ENCODE measurements at places on chromosomes 16 and 17.

DNA sequence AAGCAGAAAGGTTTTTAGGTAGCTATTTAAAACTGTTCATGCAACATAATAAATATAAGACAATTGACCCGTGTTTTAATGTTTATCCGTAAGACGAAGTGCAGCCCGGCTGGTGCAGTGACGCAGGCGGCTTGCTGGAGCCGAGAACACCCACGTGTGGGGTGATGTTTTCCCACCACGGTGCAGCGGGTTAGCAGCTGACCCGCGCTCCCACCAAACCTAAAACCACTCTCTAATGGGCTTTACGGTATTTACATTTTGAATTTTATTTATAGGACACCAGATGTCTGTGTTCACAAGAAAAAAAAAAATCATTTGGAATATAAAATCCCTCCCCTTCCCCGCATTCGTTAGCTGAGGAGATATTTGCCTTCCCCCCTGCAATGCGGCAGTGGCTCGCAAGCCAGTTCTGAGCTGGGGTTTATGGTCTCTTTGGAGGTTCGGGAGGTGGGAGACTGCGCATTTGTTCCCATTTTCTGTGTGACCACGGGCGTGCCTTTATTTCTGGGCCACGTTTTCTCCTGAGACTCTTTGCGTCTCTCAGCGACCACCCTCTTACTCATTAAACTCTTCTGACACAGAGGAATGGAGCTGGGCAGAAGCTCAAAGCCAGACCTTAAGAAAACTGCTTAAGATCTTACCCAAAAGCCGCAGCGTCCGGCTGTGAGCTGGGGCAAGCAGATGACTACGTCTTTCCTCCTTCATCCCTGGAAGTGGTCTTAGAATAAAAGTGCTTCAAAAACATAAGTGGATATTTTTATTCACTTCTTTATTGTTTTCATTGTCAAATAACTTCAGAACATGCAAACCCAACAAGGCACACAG is 301.1 kb downstream of the IRF8 start:
- DNase-seq: no peak

DNA sequence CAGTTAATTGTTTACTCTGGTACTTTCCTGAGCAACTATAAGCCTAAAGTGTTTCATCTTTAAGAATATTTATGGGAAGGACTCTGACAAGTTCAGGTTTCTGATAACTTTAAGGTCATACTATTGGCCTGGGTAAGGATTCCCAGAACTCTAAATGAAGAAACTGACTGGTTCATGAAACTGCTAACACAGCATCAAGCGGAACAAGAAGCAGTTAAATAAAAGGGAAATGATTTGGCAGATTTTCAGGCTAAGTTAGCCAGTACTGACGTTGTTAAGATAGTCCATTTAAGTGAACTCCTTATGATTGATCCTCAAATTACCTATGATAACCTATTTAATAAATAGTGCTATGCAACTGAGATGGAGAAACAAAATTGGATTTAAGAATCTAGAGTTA is 101.6 kb upstream of the CES5A start:
- DNase-seq: no peak

DNA sequence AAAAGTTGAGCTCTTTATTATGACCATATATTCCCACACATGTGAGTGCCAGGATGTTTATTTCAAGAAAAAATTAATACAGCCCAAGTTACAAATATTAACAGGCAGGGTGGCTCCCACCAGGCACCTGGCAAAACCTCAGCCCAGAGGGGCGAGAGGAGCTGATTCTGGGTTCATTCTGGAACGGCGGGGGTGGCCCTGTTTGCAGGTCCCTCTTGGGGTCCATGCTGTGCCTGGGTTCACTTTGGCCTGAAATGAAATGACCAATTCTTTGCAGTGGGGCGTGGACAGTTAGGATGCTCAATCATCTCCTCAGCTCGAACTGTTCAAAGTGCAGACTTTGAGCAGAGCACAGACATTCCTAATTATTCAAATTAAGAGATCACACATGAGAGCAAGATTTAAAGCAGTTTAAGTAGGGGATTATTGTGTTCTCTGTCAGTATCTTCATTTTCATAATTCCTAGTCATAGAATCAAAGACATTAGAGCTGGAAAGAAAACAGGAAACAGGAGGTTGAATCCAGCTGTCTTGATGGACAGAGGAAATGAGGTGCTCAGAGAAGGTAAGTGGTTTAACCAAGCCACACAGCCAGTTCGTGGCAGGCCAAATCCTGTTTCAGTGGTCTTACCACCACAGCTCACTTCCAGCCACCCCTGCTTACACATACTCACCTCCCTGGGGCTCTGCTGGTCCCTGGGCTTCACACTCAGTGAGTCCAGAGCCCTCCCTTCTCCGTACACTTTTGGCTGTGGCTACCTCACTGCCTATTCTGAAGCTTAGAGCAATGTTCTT is 363.9 kb upstream of the TNRC6C start:
- DNase-seq: no peak

DNA sequence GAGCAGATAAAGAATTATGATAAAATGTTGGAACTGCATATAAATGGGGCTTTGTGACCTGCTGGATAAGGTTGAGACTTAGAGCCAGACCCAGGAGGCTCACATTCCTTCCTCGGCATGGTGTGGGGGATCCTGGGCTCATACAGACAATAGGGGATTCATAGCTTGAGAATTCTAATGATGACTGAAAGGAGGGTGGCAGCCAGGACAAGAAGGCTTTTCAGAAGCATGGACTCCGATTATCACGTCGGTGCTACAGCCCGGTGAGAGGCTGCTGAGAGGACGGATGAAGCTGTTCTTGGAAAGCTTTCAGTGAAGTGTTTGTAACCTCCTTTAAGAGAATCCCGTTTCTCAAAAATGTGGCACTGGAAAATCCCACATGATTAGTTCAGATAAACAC is 167.2 kb downstream of the ANKFN1 start:
- no peak for DNase-seq

GRCh38 chr16:50627419-50627818 is 53.7 kb downstream of the SNX20 start:
- DNase-seq: no peak

- DNase-seq: no peak
These were observed 51.7 kb downstream of the NXN start for GRCh38 chr17:927611-928461.

DNA sequence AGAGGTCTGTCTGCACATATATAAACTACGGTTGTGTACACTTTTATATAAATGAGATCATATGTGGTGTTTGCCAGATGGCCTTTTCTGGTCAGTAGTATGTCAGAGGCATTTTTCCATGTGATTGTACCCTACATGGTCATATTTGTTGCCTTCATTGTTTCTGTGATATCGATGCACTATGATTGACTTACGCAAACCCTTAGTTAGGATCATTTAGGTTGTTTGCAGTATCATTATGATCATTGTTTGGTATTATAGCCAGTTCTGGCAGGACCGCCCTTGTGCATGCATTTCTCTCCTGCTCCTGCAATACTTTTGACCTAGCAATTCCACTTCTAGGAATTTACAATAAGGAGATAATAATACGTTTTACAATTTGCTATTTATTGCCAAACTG is 169.1 kb downstream of the MSI2 start:
- DNase-seq: no peak

DNA sequence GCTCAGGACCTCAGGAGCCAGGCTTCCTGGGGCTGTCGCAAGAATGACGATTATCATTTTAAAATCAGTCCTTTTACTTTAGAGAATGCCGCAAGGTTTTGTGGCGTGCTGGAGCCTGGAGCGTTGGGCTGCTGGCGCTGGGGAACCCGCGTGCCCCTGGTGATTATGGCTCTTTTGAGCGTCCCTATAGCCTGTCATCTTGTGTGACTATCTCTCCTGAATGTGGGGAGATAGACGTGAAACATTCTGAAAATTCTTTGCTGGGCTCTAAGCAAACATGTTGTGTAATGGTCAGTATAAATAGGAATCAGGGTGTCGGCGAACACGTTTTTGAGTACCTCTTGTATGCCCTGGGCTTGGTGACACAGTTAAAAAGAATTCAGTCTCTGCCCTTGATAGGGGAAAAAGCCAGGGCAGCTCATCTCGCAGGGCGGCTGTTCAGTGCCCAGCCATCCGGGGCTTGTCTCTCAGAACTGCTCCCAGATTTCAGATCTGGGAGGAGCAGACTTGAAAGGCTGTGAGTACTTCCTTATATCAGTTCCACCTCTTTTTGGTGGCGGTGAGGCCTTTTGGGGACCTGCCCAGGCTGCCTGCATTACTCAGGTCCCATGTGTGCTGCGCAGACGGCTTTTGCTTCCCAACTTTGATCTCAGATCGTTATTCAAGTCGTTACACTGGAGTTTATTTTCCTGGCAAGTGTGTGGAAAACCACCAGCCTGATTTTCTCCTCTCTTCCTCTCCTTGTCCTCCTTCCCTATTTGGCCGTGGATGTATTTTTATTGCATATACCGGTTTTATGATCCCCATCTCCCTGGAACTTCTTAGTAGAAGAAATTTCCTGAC is 973 bp downstream of the SLC7A6 start:
- DNase-seq: no peak

DNA sequence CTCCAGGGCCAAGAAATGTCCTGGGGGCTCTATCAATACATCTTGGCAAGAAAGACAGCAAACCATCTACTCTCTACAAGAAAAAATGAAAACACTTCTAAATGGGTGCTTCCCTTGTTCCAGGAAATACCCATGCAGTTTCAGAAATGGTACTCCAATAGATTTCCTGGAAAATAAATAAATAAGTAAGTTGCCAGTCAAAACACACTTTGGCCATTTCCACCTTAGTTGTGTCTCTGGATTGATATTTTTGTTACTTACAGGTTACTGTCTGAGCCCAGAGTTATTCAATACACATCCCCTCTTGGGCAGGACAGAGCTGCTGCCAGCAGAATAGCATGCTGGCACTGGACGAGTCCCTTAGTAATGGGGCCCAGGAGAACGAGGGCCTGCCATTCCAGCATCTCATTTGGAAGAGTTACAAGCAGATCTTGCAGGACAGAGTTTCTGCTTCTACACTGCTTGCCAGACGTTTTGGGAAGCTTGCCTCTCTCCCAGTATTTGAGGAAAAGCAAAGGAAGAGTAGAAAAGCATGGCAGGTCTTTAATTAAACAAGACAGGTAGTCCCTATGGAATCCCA is 100.5 kb downstream of the SMG6 start:
- DNase-seq: no peak

DNA sequence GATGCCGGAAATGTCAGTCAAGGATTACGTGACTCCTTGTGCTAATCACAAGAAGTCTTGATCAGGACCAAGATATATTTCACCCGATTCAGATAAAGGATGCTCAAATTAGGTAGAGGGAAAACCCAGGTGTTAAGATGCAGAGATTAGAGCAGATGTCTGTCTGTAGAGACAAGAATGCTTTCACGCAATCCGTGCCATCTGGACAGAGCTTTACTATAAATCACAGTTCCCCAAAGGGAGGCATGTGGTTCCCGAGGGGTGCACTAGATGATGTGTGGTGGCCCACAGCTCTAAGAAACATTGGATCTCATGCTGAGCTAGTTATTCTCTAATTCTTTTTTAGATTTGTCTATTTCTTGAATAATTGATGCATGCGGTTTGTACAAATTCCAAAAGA is 9.8 kb upstream of the MAP3K14 start:
- no peak for DNase-seq

DNA sequence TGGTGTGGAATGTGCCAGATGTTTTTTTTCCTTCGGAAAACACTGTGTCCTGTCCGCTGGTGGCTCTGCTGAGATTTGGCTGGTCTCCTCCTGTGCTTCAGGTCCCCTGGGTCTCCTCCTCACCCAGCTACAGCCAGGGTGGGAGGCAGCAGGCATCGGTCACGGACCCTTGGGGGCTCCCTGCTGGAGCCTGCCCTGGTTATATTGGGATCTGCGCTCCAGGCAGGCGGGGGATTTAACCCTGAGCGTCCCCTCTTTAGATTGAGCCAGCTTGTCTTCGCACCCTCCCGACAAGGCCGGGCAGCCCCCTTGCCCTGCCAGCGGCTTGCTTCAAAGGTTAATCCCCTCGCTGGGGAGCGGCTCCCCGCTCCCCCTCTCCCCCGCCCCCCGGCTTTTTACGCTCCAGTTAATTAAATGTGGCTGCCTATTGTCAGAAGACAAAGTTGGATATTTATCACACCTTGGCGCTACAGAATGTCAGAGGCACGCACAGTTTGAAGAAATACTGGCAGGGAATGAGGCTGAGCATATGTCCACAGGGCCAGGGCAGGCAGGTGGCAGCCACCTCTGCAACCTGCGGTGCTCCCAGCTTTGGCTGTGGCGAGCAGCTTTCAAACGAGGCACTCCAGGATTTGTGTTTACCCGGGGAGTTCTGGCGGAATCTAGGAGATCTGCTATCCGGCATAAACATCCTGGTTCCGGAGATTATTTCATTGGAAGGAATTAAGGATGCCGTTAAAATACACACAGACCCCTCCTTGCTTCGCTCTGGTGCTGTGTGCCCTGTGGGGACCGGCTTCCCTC is 38.2 kb upstream of the GSE1 start:
- no peak for DNase-seq

DNA sequence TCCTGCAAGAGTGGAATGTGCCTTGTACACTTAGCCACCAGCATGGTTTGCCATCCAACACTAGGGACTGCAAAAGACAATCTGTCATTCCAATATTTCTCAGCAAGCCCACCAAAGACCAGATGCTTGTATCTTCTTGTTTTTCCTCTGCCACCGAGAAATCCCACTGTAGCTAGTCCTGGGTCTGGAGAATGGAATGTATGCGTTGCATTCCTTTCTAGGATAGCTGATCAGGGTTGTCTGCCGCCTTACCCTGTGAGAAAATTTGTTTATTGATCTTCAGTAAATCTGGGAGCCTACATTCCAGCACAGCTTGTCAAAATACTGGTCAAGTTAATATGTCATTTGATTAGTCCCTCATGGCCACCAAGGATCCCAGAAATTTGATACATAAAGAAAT is 28.1 kb upstream of the ADAMTS18 start:
- DNase-seq: no peak

DNA sequence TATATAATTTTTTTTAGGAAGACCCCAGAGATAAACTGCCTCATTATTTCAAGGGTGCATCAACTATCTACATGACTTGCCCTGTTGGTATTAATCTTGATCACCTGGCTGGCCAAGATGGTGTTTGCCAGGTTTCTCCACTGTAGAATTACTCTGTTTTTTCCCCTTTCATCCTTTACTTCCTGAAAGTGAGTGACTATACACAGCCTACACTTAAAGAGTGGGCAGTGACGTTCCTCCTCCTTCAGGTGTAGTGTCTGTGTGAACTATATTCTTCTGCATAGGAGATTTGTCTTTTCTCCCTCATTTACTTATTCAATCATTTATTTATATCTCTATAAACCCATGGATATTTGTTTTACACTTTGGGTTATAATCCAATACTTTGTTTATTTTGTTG is 246.7 kb downstream of the IRF8 start:
- no peak for DNase-seq

GRCh38 chr17:40366076-40366860 is 1.7 kb upstream of the GJD3 start:
- no peak for DNase-seq

DNA sequence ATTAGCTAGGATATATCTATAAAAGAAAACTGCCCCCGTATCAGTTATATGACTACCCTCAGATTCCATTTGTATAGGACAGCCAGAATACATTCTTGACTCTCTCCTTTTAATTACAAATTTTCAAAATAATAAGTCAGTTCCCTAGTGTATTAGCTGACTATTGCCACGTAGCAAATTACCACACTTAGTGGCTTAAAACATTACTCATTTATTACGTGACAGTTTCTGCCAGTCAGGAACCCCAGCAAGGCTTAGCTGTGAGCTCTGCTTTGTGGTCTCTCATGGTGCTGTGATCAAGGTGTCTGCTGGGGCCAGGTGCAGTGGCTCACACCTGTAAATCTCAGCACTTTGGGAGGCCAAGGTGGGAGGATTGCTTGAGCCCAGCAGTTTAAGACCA is 13.9 kb upstream of the SCNN1B start:
- DNase-seq: no peak
